Muscle of leg (tissue), 16 donors: ENCODE measurements at places on chromosomes 5 and 9. TPM values are rescaled to one million over a fixed set of nuclear protein-coding genes. Genes with fewer than 3 reads are reported as not detected.

Gene SPINK4
- not detected for polyA plus RNA-seq

GRCh38 chr9:23850690-23851629, 24.9 kb upstream of the ELAVL2 start:
- peaks cover 6% of the 10 kb centered on the region for H3K4me1 ChIP-seq
- no peaks in the 10 kb centered on the region for H3K36me3 ChIP-seq
- DNase-seq: peak; percentile 87
- H3K27me3 ChIP-seq: peaks cover 19% of the 10 kb centered on the region
- peak overlapping the region; percentile 49 for H3K4me3 ChIP-seq

Gene CAPSL
- polyA plus RNA-seq: not detected

DNA sequence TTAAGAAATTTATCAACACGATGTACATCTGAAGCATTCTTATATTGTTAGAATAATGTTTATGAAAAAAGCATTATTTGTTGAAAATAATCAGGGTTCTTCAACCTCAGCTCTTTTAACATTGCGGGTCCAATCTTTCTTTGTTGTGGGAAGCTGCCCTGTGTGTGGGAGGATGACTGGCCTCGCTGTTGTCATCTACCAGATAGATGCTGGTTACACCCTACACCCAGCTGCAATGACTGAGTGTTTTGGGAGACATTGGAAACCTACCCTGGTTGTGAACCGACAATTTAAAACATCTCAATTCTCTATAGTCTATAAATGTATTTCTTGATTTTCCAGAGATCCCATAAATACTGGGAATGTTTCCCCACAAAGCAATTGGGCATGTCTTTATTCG, 794.2 kb upstream of the CDH10 start:
- H3K27ac ChIP-seq: no peak overlapping the region
- no peaks in the 10 kb centered on the region for H3K27me3 ChIP-seq
- DNase-seq: no peak
- no peaks in the 10 kb centered on the region for H3K4me1 ChIP-seq
- H3K36me3 ChIP-seq: no peaks in the 10 kb centered on the region

- DNase-seq: no peak
- H3K36me3 ChIP-seq: no peaks in the 10 kb centered on the region
- no peak overlapping the region for H3K27ac ChIP-seq
- H3K27me3 ChIP-seq: peaks cover 2% of the 10 kb centered on the region
- H3K4me3 ChIP-seq: no peak overlapping the region
Measured at GRCh38 chr5:135318924-135319323, 80.1 kb downstream of the MACROH2A1 start.

Gene BRD8
- 49.8 TPM for polyA plus RNA-seq

GRCh38 chr9:4794691-4795090, 1.9 kb downstream of the RCL1 start:
- H3K27ac ChIP-seq: no peak overlapping the region
- DNase-seq: no peak
- H3K36me3 ChIP-seq: no peaks in the 10 kb centered on the region
- peaks cover 23% of the 10 kb centered on the region for H3K4me1 ChIP-seq
- peaks cover 3% of the 10 kb centered on the region for H3K27me3 ChIP-seq

Gene SLC4A9
- 0.04 TPM for polyA plus RNA-seq

Gene PCDHB13
- 3.0 TPM for polyA plus RNA-seq

DNA sequence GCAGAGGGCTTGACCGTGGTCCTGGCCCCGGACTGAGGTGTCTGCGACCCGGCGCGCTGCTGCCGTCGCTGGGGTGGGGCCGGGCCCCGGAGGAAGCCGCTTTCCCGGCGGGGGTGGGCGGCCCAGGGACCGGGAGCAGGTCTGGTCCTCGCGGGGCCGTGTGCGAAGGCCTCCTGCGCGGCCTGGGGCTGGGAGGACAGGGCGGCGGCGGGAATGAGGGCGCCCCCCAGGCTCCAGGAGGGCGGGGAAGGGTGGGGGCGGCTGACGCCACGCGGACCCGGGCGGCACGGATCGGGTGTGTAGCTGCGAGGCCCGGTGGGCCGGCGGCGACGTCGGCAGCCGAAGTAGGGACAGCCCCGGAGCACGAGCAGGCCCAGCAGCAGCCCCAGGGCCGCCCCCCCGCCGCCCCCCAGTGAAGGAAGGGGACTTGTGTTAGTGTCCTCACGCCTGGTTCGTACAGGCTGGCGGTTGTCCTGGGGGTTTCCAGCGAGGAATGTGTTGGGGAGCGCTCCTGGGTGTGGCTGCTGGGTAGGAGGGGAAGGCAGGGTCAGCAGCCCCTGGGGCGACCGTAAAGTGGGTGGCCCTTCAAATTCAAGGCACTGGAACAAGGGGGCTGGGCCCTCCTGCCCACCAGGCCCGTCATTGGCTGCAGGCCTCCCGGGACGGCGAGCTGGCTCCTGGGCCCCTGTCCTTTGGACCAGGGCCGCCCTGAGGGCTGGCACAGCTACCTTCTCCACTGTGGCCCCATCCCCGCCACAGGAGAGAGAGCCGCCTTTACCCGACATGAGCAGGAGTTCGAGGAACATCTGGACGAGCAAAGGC, 597 bp upstream of the TMEM250 start:
- peak overlapping the region; percentile 91 for H3K27ac ChIP-seq
- H3K36me3 ChIP-seq: peaks cover 26% of the 10 kb centered on the region
- peaks cover 54% of the 10 kb centered on the region for H3K4me1 ChIP-seq
- DNase-seq: peak; percentile 65
- H3K27me3 ChIP-seq: peaks cover 7% of the 10 kb centered on the region
- peak overlapping the region; percentile 68 for H3K4me3 ChIP-seq

DNA sequence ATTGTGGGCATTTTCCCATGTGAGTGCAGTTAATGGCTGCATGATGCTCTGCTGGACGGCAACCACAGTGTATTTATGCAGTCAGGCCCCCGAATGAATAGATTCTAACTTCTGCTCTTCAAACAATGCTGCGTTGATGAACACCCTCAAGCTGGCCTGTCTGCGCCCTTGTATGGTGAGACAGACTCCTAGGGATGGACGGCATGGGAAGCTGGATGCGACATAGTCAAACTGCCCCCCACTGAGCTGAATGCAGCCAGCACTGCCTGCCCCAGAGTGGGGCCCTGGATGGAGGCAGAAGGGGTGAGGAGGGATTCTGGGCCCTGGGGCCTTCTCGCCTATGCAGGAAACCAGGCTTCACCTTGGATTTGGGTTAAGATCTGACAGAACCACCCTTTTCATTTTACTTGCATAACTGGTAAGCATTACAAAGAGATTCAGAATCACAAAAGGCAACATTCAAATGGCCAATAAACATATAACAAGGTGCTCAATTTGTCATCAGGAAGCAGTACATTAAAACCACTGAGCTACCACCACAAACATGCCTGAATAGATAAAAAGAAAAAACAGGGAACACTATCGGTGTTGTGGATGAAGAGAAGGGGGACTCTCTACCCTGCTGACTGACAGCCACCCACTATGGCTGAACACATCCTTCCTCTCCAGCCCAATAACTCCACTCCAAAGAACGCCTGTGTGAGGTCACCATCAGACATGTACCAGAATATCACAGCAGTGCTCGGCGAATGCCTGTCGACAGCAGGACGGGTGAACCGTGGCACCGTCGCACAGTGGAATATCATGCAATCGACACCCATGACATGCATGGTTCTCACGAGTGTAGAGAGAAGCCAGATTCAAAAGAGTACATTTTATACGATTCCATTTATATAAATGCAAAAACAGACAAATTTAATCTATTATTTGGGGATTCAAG, 79.1 kb downstream of the RAPGEF1 start:
- no peaks in the 10 kb centered on the region for H3K36me3 ChIP-seq
- DNase-seq: no peak

DNA sequence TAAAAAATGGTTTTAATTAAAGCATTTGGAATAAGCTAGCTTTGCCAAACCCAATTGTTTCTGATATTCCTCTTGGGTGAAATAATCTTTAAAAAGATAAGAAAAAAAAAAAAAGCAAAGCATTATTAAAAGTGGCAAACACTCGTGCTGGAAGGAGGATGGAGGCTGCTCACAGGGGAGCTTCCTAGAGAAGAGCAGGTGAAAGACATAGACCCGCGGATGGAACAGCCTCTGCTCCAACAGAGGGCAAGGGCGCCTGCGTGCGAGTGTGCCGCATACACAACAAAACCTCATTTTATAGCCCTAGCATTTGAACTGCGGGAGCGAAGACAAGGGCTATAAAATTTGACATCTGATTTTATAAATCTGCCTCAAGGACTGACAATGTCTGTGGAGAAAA, 33.4 kb upstream of the SLC25A51 start:
- no peak overlapping the region for H3K4me3 ChIP-seq
- H3K4me1 ChIP-seq: peaks cover 23% of the 10 kb centered on the region
- peaks cover 4% of the 10 kb centered on the region for H3K36me3 ChIP-seq
- H3K27ac ChIP-seq: no peak overlapping the region
- H3K27me3 ChIP-seq: no peaks in the 10 kb centered on the region
- no peak for DNase-seq

GRCh38 chr9:73701415-73702057, 549.9 kb downstream of the ANXA1 start:
- H3K4me3 ChIP-seq: no peak overlapping the region
- no peaks in the 10 kb centered on the region for H3K36me3 ChIP-seq
- no peaks in the 10 kb centered on the region for H3K27me3 ChIP-seq
- DNase-seq: no peak

Gene SNX24
- 9.2 TPM for polyA plus RNA-seq

GRCh38 chr5:179878222-179879002, 19.8 kb upstream of the MRNIP start:
- peaks cover 74% of the 10 kb centered on the region for H3K36me3 ChIP-seq
- no peak overlapping the region for H3K4me3 ChIP-seq
- no peak for DNase-seq
- H3K4me1 ChIP-seq: no peaks in the 10 kb centered on the region
- H3K27me3 ChIP-seq: no peaks in the 10 kb centered on the region
